ENCODE measurements at places on chromosomes 5 and 9. TPM values are rescaled to one million over a fixed set of nuclear protein-coding genes. Genes with fewer than 3 reads are reported as not detected.

Gene ELOVL7
- 0.49 TPM for total RNA-seq

DNA sequence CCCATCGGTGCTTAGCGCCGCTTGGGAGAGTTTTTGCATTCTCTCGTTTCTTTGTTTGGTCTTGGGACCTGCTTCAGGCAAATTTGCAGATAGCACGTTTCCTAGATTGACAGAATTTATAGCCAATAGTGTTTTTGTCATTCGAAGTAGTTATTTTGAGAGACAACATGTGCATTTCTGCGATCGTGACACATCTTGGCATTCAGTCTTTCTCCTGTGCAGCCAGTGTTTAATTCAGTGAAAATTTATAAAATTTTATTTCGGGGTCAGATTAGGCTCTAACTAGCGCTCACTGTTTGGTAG is 830 bp downstream of the PRRC1 start:
- H3K27ac ChIP-seq: peak overlapping the region; percentile 59
- H3K4me3 ChIP-seq: peak overlapping the region; percentile 84
- H3K4me1 ChIP-seq: peaks cover 26% of the 10 kb centered on the region
- peaks cover 26% of the 10 kb centered on the region for H3K36me3 ChIP-seq

DNA sequence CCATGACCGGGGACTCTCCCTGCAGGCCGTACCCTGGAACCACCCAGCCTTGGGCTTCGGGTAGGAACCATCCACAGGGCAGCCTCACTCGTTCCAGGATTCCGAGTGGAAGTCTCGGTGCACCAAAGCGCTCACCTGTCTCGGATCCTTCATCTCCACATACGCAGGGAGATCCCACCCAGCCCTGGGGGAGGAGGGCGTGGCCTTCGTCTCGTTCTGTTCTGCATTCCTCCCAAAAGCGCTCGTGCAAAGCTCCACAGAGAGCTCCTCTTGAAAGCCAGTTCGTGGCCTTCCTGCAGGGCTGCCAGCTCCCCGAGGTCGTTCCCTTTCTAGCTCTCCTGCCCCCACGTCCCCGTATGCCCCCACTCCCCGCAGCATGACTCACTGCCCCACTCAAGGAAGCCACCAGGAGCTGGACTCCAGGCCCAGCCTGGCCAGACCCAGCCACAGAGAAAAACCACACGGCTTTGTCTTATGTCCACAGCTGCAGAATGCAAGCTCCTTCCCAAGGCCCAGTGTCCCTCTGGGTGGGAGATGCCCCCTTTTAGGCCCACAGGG is 65.0 kb upstream of the SARDH start:
- DNase-seq: no peak
- H3K4me1 ChIP-seq: no peaks in the 10 kb centered on the region
- H3K27me3 ChIP-seq: no peaks in the 10 kb centered on the region
- no peak overlapping the region for H3K4me3 ChIP-seq
- H3K27ac ChIP-seq: no peak overlapping the region

GRCh38 chr9:131024978-131025868 is 16.2 kb downstream of the LAMC3 start:
- H3K27ac ChIP-seq: no peak overlapping the region
- no peaks in the 10 kb centered on the region for H3K27me3 ChIP-seq
- no peaks in the 10 kb centered on the region for H3K36me3 ChIP-seq
- H3K4me3 ChIP-seq: no peak overlapping the region
- DNase-seq: no peak

DNA sequence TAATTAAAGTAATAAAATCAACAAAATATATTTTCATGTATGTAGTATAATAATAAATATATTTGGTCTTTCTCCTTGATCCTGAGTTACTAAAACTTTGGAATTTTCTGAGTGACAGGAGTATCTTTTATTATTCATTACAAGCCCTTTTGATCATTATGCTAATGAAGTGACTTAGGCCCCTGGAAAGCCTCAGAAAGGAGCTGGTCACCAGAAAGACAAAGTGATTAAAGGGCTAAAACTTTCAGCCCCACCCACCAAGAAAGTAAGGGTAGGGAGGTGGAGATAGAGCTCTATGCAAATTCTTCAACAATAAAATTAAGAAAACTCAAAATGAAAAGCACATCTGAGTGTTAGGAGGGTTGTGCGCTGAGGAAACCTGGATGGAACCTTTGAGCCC is 27.5 kb downstream of the UBQLN1 start:
- H3K36me3 ChIP-seq: peaks cover 42% of the 10 kb centered on the region
- H3K4me3 ChIP-seq: no peak overlapping the region
- no peak overlapping the region for H3K27ac ChIP-seq
- no peaks in the 10 kb centered on the region for H3K27me3 ChIP-seq
- DNase-seq: no peak
